ENCODE measurements at places on chromosomes 7 and 10. TPM values are rescaled to one million over a fixed set of nuclear protein-coding genes. Genes with fewer than 3 reads are reported as not detected.

The HMX2 gene
- total RNA-seq, result not detected

The ANKRD7 gene
- 4.2 TPM for total RNA-seq

The PRRT4 gene
- total RNA-seq, result not detected

The SLC39A12 gene
- not detected for total RNA-seq

The AP4M1 gene
- 19.6 TPM for total RNA-seq

The NKX2-3 gene
- total RNA-seq, result 1.0 TPM

The CYP2C19 gene
- 33.8 TPM for total RNA-seq

The CLCN1 gene
- not detected for total RNA-seq

The GPNMB gene
- total RNA-seq, result 26.1 TPM

The TMEM178B gene
- under 0.01 TPM for total RNA-seq

The SPDYE5 gene
- total RNA-seq, result 0.37 TPM

The SFRP4 gene
- total RNA-seq, result 0.29 TPM

The SAMD9 gene
- total RNA-seq, result 2.7 TPM

The COX15 gene
- total RNA-seq, result 24.2 TPM

- DNase-seq, result no peak
These were observed 164.2 kb downstream of the PCLO start for GRCh38 chr7:82998436-82998835.

DNA sequence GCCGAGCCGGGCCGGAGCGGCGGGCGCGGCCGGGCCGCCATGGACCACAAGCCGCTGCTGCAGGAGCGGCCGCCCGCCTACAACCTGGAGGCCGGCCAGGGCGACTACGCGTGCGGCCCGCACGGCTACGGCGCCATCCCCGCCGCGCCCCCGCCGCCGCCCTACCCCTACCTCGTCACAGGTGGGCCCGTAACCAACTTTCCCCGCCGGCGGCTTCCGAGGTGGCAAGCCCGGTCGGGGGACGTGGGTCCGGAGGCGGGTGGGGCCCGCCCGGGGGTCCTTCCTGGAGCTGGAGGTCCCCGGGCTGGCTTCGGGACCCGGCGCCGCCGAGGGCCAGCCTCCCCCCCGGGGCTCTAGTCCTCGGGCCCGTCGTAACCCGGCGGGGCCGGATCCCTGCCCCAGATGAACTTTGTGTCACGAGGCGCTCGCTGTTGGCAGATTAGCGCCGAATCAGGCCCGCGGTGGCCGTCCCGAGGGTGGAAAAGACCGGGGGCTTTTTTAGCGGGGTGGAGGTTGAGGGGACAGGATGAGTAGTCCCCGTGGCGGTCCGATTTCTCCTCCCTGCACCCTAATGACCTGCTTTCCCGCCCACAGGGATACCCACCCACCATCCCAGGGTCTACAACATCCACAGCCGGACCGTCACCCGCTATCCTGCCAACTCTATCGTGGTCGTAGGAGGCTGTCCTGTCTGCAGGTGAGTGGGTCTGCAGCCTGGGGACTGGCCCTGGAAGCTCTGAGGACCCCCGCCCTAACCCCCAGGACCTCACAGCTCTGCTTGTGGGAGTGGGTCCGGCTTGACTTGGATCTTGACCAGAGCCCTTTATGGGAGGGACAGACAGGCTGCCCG, 496 bp downstream of the BRI3 start:
- peak; percentile 64 for DNase-seq

GRCh38 chr10:84845628-84846261, 517.4 kb downstream of the CCSER2 start:
- DNase-seq, result no peak

GRCh38 chr10:8766899-8767298, 712.4 kb downstream of the GATA3 start:
- no peak for DNase-seq

DNA sequence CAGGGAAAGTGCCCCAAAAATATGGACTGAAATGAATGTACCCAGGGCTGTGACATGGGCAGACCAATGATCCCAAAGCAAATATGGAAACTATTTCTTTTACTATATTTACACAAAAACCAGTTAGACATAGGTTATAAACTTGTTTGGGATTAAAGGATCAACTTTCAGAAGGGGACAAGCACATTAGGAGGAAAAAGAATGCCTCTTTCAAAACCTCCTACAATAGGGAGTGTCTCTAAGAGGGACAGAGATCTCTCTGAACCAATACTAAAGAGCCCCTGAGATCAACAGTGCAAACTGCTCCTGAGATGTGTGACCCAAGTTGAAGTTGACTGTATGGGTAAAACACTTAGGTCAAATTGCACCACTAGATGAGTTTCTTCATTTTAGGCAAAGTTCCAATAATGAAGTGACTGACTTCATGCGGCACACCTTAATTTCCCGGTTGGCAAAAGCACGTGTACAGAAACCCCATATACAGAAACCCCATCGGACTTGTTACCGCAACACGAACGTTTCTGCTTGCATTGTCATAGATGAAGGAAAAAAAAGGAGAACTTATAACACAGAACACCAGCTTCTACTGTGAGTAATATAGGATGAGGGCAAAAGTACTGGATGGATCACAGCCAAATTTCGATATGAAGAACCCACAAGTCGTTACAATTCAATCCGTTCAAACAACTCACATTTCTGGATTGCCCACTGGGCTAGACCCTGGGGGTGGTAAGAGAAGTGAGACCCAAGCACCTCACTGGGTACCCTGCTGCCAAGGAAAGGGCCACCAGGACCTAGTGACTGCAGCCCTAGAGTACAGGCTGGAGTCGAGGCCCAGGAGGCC, 4.3 kb downstream of the SVIL start:
- peak; percentile 51 for DNase-seq

GRCh38 chr7:123024989-123025758, 29.7 kb upstream of the TAS2R16 start:
- no peak for DNase-seq

DNA sequence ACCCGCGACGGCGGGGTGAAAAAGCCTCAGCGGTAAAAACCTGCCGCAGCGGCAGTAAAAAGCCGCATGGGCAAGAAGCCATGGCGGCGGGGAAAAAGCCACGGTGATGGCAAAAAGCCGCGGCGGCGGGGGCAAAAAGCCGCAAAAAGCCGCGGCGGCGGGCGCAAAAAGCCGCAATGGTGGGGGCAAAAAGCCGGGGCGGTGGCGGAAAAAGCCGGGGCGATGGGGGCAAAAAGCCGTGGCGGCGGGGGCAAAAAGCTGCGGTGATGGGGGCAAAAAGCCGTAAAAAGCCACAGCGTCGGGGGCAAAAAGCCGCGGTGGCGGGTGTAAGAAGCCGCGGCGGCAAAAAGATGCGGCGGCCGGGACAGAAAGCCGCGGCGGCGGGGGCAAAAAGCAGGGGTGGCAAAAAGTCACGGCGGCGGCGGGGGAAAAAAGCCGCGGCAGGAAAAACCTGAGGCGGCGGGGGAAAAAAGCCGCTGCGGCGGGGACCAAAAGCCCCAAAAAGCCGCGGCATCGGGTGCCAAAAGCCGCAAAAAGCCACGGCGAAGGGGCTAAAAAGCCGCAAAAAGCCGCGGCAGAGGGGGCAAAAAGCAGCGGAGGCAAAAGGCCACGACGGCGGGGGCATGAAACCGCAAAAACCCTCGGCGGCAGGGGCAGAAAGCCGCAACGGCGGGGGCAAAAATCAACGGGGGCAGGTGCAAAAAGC, 488.5 kb downstream of the ZNF33B start:
- no peak for DNase-seq

- DNase-seq, result no peak
These were observed 177.0 kb downstream of the GNAT3 start for GRCh38 chr7:80334908-80335307.

- no peak for DNase-seq
These were observed 43.4 kb downstream of the CAMK2B start for GRCh38 chr7:44281811-44282600.

- DNase-seq, result no peak
These were observed 64.9 kb downstream of the SCRN1 start for GRCh38 chr7:29924684-29925083.

GRCh38 chr7:15864626-15864991, 178.1 kb upstream of the MEOX2 start:
- DNase-seq, result no peak

DNA sequence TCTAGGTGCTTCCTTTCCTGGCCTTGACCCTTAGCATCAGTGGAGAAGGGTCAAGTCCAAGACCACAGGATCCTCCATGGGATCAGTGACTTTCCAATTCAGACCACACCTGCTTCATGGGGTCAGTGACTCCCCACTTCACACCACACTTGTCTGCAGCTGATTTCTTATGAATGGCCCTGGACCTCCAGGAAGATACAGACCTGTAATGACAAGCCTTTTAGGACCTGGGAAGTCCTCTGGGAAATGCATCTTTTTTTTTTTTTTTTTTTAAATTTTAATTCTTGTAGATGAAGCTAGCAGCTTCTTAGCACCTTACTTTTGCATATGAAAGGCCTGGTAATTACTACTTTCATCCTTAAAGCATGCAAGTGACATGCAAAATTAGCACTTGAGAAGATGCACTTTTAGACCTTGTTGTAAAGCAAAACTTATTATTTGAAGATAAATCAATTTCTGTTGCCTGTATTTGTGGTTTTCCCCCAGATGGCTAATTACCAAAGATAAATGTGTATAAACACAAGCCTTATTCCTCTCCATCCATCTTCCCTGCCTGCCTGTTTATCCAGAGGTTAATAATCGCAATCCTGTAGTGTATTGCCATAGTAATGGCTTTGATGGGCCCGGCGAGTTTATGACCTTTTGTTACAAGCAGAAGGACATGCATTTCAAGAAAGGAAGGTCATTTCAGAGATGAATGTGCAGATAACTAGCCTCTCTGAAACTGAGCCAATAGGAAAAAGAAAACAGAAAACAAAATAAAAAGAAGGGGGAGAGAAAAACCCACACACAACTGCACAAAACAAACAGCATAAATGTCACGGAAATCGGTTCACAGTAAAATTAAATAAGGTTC, 1018.7 kb downstream of the TYW1 start:
- DNase-seq, result peak; percentile 22

GRCh38 chr7:42227541-42227935, 9.5 kb downstream of the GLI3 start:
- DNase-seq, result peak; percentile 68

DNA sequence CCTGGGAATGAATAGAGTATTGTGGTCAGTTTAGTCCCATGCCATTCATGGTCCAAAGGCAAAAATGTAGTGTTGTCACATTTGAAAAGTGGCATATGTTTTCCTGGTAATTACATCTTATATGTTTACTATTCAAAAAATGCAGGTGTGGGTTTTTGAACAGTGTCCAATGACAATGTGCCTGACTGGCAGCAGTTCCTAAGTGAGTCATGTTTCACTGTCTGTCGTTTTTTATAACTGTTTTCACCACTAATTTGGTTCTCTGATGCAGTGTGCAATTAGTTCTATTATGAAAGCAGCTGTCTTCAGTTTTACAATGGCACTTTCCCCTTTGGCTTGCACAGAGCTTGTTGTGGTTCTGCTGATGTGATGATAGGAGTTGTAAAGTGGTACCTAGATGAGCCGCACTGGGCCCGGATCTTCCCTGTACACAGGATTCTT, 162.3 kb downstream of the SEM1 start:
- no peak for DNase-seq

DNA sequence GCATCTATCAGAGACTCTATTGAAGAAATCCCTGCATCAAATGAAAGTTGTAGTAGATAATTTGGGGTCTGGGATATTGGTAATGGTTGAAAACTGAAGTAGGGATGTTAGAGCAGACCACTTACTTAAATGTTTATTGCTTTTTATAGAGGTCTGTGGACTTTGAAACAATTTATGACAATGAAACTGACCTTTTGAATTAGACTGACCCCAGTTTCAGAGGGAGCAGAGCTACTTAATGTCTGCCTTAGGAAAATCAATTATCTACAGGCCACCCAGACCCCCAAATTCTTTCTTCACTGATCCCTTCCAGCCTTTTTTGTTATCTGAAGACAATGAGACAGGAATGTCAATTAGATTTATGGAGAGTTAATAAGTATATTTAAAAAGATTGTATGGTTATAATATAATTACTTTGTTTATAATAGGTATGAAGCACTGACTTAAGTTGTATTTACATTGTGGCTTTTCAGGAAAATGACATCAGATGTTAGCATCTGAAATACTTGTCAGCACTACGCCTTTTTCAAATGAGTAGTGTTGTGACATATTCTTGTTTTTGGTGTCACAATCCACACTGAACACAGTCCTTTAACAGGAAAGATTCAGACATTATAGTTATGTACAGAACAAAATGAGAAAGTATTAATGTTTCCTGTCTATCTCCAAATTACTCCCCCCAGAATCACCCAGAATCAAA, 13.9 kb downstream of the MGAM2 start:
- no peak for DNase-seq

DNA sequence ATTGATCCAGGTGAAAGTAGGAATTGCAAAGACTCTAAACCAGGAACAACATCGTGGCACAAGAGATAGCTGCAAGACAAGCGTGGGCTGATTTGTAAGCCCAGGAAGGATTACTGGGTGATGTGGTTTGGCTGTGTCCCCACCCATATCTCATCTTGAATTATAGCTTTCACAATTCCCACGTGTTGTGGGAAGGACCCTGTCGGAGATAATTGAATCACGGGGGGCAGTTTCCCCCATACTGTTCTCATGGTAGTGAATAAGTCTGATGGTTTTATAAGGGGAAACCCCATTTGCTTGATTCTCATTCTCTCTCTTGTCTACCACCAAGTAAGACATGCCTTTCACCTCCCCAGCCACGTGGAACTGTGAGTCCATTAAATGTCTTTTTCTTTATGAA, 59.5 kb downstream of the ST8SIA6 start:
- DNase-seq, result no peak

DNA sequence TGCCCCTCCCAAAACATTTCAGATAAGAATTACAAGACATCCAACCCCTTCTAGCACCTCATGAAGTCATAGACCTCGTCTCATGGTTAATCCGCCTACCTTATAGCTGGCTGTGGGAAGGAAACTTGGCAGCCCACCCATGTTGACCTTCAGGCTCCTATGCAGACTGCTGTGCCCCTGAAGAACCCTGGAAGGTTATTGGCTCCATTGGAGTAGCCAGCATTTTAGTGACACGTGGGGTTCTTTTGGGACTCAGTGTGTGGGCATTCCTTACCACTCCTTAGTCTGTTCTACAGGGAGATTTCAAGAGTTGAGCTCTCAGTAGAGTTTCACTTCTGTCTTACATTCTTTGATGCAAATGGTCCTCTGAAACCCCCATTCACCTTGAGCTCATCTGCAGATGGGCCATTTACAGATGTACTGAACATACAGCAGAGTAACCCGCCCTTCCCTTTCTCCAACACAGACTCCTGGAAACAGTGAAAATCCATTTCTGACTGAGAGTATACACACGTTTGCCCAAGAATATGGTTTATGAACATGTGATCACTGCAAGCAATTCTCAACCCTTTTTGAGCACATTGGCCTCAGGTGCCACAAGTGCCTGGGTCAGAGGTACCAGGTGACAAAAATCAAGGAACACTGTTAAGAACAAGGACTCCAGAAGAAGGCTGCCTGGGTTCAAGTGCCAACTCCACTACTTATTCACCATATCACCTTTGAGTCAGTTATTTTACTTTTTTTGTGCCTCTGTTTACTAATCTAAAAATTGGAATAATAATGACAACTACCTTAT, 54.0 kb upstream of the HECW1 start:
- no peak for DNase-seq

GRCh38 chr10:101629837-101630632, 41.9 kb downstream of the DPCD start:
- no peak for DNase-seq

- DNase-seq, result peak; percentile 83
These were observed 717 bp downstream of the ADCY1 start for GRCh38 chr7:45574669-45575500.
